Brain (organoid and tissue), 16 donors: ENCODE measurements at places on chromosomes 1 and 21. TPM values are rescaled to one million over a fixed set of nuclear protein-coding genes. Genes with fewer than 3 reads are reported as not detected.

DNA sequence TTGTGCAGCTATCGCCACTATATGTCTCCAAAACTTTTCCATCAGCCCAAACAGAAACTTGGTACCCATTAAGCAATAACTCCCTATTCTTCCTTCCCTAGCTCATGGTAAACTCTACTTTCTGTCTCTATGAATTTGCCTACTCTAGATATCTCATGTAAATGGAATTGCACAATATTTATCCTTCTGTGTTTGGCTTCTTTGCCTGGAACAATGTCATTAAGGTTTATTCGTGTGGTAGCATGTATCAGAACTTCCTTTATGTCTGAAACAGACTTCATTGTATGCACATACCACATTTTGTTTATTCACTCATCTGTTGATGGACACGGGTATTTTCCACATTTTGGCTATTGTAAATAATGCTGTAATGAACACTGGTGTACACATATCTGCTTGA is 40.7 kb upstream of the CD34 start:
- no peak for DNase-seq

DNA sequence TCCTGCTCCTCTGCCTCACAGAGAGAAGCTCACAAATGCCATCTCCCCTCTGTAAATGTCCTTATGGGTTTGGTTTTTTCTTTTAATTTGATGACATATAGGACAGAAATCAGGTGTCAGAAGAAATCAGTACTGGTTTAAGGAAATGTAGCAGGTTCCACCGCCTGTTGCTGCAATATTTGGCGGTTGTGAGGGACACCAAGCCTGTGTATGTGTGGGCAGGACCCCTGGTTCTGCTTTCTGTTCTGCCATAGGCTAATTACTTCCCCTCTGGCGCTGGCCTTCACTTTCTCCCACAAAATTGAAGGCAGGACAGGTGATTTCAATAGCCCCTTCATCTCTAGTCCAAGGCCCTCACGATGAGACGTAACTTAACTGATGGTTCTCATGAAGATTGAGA is 69.2 kb downstream of the PRDM2 start:
- DNase-seq = no peak

MDM4 gene
- 2.1 TPM for polyA plus RNA-seq

DNA sequence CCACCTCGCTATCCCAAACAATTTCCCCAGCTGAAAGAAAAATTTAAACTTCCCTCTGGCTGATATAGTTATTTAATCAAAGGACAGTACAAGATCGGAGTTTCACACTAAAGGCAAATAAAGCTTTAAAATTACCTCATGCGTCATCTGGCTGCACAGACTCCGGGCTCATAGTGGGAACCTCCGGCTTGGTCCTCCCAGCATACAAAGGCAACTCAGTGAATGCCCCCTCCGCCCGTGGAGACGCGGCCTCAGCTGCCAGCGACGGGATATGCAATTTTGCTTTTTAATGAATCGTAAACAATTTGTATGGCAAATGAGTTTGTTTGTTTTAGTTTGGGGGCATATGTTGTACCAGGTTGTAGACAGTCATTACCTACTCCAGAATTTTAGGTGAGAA is 214.6 kb upstream of the NFIA start:
- DNase-seq = peak; percentile 70

- DNase-seq = no peak
Observed at GRCh38 chr1:228747301-228747935, 12.1 kb downstream of the RHOU start.

GRCh38 chr1:209063767-209064659 is 519.5 kb upstream of the CAMK1G start:
- no peak for DNase-seq

TMEM81 gene
- polyA plus RNA-seq = 5.9 TPM

DNA sequence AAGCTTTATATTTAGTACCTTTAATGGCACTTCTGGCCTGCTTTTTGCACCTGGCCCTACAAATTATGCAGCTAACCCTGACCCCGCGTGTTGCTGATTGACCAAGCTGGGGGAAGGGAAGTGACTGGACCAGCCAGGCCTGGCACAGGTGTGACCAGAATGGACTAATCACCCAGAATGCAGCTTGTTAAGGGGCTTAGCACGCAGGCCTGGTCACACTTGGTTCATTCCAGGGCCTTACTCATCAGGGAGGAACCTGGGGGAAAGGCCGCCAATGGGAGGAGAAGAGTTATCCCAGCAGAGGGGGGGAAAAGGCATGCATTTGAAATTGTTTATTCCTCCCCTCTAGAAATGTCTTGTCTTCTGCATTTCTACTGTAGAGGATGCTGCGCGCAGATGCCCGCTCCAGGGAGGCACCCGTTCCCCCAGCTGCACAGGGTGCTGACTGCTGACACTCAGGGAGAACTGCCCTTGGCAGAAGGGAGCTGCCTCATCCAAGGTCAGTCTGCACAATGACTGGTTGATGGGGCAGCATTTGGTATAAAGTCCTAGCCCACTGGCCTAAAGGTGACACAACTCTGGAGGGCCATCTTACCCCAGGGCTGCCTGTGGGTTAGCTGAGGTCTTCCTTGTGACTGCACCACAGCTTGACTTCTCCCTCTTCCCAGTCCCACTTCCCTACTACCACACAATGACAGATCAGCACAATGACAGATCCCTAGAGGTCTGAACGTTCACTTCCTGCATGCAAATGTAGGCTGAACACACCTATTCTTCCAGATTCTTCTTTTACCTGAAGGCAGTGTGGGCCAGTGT is 29.0 kb downstream of the DHCR24 start:
- no peak for DNase-seq

DNA sequence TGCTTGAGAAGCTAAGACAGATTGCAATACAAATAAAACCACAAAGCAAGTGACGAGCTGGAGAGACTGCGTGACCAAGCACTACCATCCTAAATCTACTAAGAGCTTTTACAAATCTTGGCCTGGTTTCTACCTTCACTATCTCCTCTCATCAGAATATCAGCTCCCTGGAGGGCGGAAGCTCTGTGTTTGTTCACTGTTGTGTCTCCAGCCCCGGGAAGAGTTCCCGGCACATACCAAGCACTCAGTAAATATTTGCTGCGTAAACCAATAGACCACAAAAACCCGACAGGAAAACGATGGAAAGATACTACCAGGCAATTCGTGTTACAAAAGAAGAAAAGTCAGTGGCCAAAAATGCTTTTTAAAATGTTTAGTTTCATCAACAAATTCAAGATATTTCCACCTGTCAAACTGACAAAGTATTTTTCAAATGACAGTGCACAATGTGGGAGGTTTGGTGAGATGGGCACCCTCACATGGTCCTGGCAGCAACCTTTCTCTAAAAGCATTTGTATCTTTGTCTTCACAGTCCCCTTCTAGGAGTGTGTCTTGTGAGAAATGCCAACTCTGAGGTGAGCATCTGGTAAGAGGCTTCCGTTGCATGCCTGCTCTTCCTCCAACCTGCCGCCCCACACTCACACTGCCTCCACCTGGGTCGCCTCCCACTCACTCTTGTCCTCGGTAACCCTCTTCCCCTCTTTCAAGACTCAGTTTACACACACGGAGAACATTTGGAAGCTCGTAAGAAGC is 34.7 kb downstream of the SLC1A7 start:
- DNase-seq = no peak

AADACL3 gene
- not detected for polyA plus RNA-seq

- DNase-seq = no peak
Observed at GRCh38 chr1:22845398-22845935, 127.2 kb downstream of the LACTBL1 start.
